ENCODE measurements at places on chromosomes 7 and 10. TPM values are rescaled to one million over a fixed set of nuclear protein-coding genes. Genes with fewer than 3 reads are reported as not detected.

Gene HTR7
- polyA plus RNA-seq: 19.5 TPM

Gene RBM20
- polyA plus RNA-seq: not detected

GRCh38 chr10:60262647-60263126 lies 127.0 kb downstream of the ANK3 start:
- DNase-seq: no peak

DNA sequence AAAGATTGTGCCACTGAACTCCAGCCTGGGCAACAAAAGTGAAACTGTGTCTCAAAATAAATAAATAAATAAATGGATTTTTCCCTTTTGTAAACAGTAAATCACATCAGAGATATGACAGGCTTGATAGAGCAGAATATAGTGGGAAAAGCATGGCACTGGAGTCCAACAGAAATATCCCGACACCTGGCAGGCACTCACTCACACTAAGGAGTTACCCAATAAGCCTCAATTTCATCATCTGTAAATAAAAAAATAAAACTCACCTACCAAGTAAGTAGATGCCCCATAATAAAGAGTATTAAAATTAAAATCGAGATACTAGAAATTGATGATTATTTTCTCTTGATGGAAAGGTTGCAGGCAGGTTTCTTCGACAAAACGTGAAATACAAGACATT lies 1.7 kb downstream of the ATE1 start:
- DNase-seq: no peak

Gene NUPR2
- not detected for polyA plus RNA-seq

- DNase-seq: no peak
Observed at GRCh38 chr10:20265146-20265545, 448.9 kb downstream of the PLXDC2 start.

DNA sequence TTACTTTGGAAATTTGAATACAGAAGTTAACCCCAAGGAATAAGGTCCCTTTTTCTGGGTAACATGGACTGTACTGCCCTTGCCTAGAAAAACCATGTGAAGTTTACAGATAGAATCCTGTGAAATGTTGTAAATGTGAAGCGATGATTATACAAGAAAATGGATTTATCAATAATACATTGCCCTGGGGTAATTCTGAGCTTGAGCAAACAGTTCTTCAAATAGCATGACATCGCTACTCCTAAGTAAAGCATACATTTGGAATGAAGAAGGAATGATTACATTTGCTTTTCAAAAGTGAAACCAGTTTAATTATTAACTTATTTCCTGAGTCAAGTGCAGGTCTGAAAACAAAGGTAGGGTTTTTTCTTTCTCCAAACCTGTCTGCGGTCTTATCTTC lies 43.3 kb upstream of the FZD8 start:
- no peak for DNase-seq

Gene HOXA2
- polyA plus RNA-seq: 1.3 TPM

DNA sequence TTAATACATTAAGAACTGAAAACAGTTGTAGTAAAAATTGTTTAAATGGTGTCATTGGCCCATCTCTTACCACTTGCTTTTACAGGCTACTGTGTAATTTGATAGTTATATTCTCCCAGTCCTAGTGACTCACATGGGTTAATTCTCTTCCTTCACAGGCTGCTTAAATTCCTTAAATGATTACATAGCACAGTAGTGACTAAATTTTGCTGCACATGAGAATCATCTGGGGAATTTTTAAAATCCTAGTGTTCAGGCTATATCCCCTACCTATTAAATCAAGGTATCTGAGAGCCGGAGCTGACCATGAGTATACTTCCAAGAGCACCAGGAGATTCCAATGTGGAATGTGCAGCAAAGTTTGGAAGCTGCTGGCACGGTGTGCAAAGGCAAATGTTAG lies 45.3 kb upstream of the ZNF800 start:
- peak; percentile 67 for DNase-seq

DNA sequence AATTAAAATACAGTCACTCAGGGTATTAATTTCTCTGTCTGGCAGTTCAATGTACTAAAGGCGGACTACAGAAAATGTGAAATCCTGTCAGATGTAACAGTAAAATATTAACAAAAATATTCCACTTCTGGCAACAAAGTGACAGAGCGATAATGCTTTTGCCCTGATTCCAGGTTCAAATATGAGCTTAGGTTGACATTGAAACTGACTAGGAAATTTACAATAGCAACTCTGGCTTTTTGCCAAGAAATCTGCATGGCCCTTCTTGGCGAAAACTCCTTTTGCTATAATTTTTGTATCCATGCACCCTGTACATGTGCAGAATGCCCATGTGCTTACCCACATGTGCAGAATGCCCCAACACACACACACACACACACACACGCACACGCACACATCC lies 552.2 kb downstream of the MDFIC start:
- DNase-seq: no peak

- DNase-seq: peak; percentile 44
Observed at GRCh38 chr7:102236592-102237287, 49.9 kb upstream of the SH2B2 start.

- DNase-seq: peak; percentile 92
Observed at GRCh38 chr7:22667562-22668239, 59.3 kb upstream of the IL6 start.

Gene HOXA10
- polyA plus RNA-seq: 0.18 TPM

- no peak for DNase-seq
Observed at GRCh38 chr10:5334196-5334880, 30.4 kb upstream of the UCN3 start.

DNA sequence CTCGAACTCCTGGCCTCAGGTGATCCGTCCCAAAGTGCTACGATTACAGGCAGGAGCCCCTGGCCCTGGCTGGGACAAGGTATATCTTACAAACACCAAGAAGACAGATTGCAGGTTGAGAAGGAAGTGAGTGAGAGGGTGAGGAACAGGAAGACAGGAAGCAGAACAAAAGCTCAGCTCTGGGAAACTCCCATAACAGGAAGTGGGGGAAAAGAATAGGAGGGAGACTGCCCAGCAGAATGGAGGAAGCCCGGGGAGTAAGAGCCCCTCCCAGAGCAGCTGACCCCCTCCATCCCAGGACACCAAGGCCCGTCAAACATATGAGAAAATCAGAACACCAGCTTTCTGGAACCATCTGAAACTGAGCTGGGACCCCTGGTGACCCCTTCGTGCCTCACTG lies 2.9 kb downstream of the TECPR1 start:
- no peak for DNase-seq

GRCh38 chr7:1737956-1738355 lies 67.9 kb downstream of the ELFN1 start:
- DNase-seq: no peak

- DNase-seq: peak; percentile 74
Observed at GRCh38 chr10:118584181-118584954, 11.1 kb downstream of the PRLHR start.

Gene CRYGN
- not detected for polyA plus RNA-seq

DNA sequence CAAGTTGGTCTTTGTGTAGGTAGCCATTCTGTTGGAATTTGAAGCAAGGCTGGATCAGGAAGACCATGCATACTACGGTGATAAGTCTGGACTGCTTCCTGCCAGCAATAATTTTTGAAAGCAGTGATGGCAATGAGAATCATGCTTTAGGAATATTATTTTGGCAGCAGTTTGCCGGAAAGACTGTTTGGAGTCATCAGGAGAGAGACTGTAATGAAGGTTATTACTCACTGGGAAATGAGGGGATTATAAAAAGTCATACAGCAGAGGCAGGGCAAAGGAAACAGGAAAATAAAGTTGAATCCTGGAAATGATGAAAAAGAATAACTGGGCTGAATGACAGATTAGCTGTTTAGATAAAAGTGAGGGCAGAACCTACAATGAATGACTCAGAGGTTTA lies 1136.8 kb upstream of the AUTS2 start:
- DNase-seq: no peak

Gene SFTPA2
- polyA plus RNA-seq: not detected

DNA sequence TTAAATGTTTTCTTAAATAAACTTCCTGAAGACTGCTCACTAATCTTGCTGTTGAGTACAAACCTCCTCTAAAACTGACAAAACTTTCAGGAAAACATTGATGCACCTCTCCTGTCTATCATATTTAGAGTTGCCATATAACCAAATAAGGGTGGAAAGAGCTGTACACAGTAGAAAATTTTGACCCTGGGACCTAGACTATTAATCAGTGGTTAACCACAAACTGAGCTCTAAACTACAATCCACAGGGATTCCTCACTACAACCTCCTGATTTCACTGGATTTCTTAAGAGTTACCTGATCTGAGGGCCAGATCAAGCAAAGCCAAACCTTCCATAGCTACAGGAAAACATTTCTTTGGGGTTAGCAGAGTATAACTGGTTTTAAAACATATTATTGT lies 39.9 kb upstream of the WNT16 start:
- DNase-seq: peak; percentile 83

- DNase-seq: no peak
Observed at GRCh38 chr7:70787286-70787685, 344.7 kb upstream of the GALNT17 start.

- DNase-seq: no peak
Observed at GRCh38 chr10:22005763-22006162, 2.2 kb upstream of the DNAJC1 start.

DNA sequence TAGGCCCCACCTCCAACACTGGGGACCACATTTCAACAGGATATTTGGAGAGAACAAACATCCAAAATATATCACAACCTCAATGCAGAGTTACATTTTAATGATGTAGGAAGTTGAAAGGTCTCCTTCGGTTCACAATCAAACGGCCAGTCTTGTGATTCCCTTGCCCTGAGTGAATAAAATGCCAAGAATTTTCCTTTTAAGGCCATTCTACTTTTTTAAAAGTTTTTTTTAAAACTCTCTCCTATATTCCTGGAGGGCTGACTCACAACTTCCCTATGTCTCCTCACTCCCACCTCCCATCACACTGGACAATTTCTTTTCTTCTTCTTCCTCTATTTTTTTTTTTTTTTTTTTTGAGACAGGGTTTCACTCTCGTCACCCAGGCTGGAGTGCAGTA lies 693.6 kb upstream of the AUTS2 start:
- no peak for DNase-seq

- no peak for DNase-seq
Observed at GRCh38 chr7:75737856-75738603, 711 bp downstream of the HIP1 start.

Gene BMPER
- polyA plus RNA-seq: 0.05 TPM

Gene OR2A42
- not detected for polyA plus RNA-seq

Gene MBL2
- not detected for polyA plus RNA-seq

Gene PRPS1L1
- polyA plus RNA-seq: not detected

Gene DMBT1
- 1.1 TPM for polyA plus RNA-seq

Gene FAM131B
- polyA plus RNA-seq: 0.58 TPM

Gene ITPRID1
- polyA plus RNA-seq: not detected

DNA sequence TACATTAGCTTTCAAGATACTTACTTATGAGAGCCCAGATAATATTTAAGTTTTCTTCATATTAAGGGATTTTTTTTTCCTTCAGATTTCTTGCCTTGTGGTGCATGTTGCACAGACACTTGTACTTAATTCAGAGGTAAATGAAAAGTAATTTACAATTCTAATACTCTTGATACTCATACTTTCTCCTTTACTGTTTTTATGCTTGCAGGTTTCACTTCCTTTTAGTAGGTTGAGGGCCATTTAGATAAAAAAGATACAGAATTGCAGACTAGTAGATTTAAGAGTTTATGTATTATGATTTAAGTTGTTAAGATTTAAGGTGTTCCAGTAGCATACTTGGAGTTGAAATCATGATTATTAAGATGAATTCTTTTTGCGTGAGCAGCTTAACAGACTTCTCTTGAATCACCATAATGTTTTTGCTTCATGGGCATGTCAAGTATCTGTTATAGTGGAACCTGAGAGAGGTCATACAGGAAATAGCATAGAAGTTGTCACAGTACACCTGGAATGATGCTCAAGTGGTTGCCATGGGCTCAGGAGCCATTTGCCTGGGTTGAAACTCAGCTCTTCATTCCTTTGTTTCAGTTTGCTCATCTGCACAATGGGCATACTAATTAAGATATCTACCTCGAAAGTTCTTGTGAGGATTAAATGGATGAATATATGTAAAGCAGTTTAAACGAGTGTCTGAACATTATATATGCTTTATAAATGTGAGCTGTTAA lies 174.8 kb upstream of the PRPS1L1 start:
- DNase-seq: no peak

DNA sequence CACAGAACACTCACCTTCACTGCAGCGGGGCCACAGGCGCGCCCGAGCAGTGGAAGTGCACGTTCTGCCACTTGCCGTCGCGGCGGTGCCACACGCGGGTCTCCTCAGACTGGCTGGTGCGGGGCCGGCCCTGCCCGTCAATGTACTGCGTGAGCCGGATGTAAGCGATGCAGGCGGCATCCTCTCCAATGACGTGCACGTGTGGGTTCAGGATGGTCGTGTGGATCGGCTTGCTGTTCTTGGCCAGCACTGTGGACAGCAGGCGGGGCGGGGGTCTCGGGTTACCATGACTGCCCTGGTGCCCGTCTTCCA lies 19.2 kb downstream of the YKT6 start:
- no peak for DNase-seq

Gene ATP6V0A4
- polyA plus RNA-seq: 0.93 TPM

Gene WNT16
- polyA plus RNA-seq: not detected

- DNase-seq: no peak
Observed at GRCh38 chr10:125008689-125009638, 67.0 kb downstream of the ZRANB1 start.
